ENCODE measurements at places on chromosomes 5 and 9.
A peak's percentile ranks its signal among the peaks of the same experiment; 100 is the strongest.

GRCh38 chr9:33192493-33193255 lies 25.5 kb upstream of the B4GALT1 start:
- DNase-seq, result no peak

DNA sequence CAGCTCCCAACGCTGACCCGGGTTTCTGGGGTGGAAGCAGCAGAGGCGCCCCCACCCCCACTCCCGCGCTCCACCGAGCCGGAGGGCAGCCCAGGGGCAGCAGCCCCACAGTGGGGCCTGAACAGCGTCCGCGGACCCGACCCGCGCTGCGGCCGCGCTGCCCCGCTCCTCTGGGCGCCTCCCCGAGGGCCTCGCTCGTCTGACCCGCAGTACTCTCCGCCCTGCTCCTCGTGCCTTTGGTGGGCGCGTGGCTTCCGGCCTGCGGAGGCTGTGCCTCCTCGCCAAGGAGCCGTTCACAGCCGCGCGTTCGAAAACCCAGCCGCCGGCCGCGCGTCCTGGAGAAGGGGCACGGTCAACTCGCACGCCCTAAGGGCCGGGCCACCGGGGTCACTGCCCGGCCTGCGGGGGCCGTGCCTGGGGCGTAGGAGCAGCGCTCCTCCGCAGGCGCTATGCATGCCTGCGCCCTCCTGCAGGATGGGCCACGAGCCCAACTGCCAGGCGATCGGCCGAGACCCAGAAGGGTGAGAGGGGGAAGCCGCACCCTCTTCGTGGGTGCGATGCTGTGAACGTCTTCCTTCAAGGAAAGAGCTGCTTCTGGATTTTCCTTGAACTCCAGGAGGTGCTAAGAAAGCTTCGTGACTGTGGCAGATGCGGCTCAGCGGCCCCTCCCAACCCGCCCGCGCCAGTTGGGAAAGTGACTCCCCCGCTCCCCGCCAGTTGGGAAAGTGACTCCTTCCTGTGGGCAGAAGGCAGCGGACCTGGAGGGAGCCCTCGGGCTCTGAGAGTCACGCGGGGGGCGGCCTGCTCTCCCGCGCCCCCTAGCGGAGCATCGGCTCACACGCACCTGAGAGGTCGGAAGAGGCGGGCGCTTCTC lies 82.7 kb downstream of the HSD17B3 start:
- DNase-seq, result no peak

DNA sequence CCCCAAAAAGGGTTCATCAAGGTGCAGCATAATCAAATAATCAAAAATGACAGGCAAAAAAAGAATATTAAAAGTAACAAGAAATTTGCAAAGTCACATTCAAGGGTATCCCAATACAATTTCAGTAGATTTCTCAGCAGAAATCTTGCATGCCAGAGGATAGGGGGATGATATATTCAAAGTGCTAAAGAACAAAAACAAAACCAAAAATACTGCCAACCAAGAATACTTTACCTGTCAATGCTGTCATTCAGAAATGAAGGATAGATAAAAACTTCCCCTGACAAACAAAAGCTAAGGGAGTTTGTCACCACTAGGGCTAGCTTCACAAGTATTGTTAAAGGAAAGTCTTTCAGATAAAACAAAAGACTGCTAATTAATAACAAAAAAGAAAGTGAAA lies 68.7 kb upstream of the EDIL3 start:
- DNase-seq, result no peak

- no peak for DNase-seq
Observed at GRCh38 chr5:96196890-96197289, 235.2 kb upstream of the ELL2 start.

DNA sequence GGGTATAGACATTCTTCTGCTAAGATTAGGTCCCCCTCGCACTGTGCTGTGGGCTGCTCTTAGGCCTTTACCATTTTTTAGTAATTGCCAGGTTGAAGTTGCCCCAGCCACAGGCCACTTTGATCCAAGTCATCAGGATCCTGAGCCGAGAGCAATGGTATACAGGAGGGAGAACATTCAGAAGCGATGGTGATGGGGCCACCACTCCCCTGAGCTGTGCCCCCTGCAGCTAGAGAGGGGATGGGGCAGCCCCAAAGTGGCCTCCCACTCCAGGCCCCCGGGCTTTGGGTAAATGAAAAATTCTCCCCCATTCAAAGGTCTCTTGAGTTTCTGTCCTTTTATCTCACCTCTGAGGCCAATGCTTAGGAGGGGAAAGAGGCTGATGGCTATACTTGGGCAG lies 59.4 kb downstream of the MACROH2A1 start:
- no peak for DNase-seq

DNA sequence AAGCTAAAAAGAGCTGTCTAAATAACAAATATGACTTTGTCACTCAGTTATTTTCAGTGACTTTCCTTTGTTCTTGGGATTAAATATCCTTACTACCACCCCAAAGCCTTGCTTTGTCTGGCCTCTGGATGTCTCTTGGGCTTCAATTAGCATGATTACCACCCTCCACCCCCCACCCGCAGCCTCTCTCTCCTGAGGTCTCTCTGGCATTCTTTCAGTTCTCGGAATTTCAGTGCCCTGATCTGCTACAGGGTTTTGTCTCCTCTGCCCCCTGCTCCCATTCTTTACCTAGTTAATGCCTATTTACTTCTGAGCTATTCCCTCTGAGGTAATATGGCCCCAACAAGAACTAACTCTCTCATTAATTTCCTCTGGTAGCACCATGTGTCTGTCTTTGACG lies 376.4 kb downstream of the DEPDC1B start:
- DNase-seq, result no peak

DNA sequence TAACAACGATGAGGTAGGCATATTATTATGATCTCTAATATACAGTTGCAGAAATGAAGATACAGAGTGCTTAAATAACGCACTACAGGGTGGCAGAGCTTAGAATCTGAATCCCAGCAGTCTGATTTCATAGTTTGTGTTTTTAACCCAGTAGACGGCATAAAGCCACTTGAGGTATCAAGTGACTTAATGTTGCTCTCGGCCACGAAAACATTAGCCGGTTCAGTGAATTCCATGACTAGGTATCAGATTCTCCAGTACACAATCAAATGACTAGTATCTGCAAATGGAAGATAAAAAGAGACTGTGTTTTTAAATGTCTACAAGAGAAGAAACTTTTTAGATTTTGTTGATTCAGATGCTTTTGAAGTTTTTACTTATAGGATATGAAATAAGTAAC lies 24.8 kb downstream of the SMC2 start:
- no peak for DNase-seq

- DNase-seq, result no peak
Observed at GRCh38 chr5:90020575-90021538, 388.7 kb downstream of the CETN3 start.

DNA sequence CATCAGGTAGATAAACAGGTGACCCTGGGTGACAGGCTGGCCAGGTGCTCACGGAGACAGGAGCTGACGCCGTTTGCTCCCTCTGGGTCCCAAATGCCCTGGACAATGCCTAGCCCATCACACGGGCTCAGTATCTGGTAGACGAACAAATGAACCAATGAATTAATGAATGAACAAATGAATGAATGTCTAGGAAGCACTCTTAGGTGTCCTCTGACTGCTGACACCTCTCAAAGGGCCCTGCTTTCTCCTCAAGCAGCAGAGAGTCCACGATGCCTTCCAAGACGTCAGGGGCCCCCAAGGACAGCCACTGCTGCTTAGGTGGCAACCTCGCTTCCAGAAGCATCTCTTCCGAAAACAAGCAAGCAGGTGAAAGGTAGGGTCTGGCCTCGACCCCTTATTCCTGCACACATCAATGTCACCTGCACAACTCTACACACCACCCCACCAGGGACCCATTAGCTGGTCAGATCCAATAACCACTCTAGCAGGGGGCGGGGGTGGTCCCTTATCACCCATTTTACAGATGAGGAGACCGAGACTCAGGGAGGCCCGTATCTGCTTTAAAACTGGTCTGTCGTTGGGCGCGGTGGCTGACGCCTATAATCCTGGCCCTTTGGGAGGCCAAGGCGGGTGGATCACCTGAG lies 45.2 kb downstream of the VAV2 start:
- no peak for DNase-seq

GRCh38 chr5:130290219-130290618 lies 386.0 kb downstream of the CHSY3 start:
- no peak for DNase-seq

GRCh38 chr5:33807771-33808170 lies 84.0 kb downstream of the ADAMTS12 start:
- DNase-seq, result no peak

DNA sequence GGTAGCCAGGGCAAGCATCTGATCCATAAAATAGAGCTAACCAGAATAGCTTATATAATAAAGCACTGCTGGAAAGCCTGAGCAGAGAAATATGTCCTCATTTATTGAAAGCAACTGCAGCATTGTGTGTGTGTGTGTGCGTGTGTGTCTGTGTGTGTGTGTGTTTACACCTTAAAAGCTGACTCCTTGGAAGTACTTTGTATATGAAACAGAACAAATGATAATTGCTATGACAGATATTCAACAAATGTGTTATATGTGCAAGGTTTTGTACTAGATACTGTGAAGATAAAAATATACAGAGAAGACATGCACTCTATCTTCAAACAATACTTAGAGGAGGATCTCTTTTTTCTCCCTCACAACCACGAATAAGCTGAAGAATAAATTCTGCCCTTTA lies 22.0 kb upstream of the IFNE start:
- DNase-seq, result no peak

GRCh38 chr5:163661360-163661759 lies 155.9 kb downstream of the MAT2B start:
- DNase-seq, result no peak

DNA sequence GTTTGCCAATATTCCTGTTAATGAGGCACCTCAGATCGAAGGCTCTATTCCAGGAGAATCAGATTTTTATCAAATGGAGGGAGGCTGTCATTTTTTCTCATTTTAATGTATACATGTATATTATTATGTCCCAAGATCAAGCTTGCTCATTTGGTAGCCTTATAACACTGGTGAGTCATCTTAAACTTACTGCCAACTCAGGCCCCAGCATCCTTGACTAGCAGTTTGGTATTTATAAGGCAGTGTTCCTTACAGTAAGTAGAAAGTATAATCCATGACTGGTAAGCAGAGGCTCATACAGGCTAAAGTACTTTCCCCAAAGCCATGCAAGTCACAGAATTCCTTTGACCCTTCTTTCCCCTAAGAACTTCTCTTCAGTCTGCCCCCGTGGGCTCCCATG lies 90.7 kb upstream of the NR3C1 start:
- DNase-seq, result no peak

GRCh38 chr9:133534346-133535291 lies at the start of gene ADAMTSL2:
Gene ADAMTSL2, plus strand, starts transcription at chr9:133534704. Its CDS starts 2,009 bp downstream, at chr9:133536713.
- DNase-seq, result peak; percentile 24

GRCh38 chr5:154117930-154118329 lies 72.6 kb upstream of the GALNT10 start:
- DNase-seq, result no peak

- DNase-seq, result no peak
Observed at GRCh38 chr9:98108531-98109031, 10.4 kb downstream of the TRIM14 start.

- no peak for DNase-seq
Observed at GRCh38 chr5:27125856-27126255, 87.5 kb upstream of the CDH9 start.

DNA sequence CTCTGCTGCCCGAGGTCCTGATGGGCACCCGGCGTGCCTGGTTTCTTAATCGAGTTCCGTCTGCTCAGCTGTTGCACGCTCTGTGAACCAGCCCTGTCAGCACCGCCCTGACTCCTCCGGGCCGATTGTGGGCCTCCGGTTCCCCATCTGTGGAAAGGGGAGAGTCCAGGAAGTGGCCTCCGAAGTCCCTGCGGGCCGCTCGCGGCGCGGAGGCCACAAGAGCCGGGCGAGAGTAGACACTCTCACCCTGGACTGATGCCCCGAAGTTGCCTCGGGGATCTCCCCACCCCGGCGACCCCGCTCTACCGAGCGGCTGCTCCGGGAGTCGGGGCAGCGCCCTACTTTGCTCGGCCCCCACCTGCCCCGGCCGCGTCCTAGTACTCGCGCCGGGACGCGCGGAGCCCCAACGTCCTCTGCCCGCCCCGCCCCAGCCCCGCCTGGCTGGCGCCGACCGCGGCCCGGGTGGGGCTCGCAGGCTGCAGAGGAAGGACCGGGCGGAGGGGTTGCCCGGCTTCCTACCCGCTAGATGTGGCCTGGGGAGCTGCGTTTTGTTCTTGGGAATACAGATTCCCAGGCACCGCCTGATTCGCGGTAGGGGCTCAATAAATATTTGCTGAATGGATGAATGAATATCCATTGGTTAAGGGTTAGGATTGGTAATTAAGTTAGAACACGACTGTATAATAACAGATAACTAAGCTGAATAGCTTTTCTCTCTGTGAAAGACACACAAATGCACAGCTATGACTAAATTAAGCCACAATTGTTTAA lies 935 bp upstream of the ZNF367 start:
- DNase-seq, result no peak

Measured in stimulated activated CD8-positive, alpha-beta memory T cell treated with anti-CD3 and anti-CD28 coated beads, Interleukin-12 subunit alpha, Interleukin-12 subunit beta, amount 100 ng/mL, for 1 hour (primary cell).